ENCODE measurements at places on chromosomes 5 and 9. TPM values are rescaled to one million over a fixed set of nuclear protein-coding genes. Genes with fewer than 3 reads are reported as not detected.
A peak's percentile ranks its signal among the peaks of the same experiment; 100 is the strongest.

- no peaks in the 10 kb centered on the region for H3K27me3 ChIP-seq
- H3K36me3 ChIP-seq = peaks cover 44% of the 10 kb centered on the region
These were observed 58.6 kb downstream of the PCDHGC5 start for GRCh38 chr5:141547488-141547887.

GRCh38 chr9:112487799-112488340 lies 1.2 kb downstream of the KIAA1958 start:
- no peaks in the 10 kb centered on the region for H3K36me3 ChIP-seq
- H3K27me3 ChIP-seq = no peaks in the 10 kb centered on the region
- DNase-seq = no peak

GRCh38 chr5:163670036-163670435 lies 164.6 kb downstream of the MAT2B start:
- no peaks in the 10 kb centered on the region for H3K36me3 ChIP-seq
- no peak overlapping the region for H3K4me3 ChIP-seq
- H3K4me1 ChIP-seq = no peaks in the 10 kb centered on the region
- H3K27ac ChIP-seq = no peak overlapping the region
- DNase-seq = no peak

GRCh38 chr5:137218896-137219295 lies 280.2 kb downstream of the SPOCK1 start:
- H3K27me3 ChIP-seq = no peaks in the 10 kb centered on the region
- H3K4me1 ChIP-seq = no peaks in the 10 kb centered on the region

GRCh38 chr9:134685784-134686183 lies 44.2 kb downstream of the COL5A1 start:
- H3K27me3 ChIP-seq = no peaks in the 10 kb centered on the region
- H3K4me1 ChIP-seq = peaks cover 9% of the 10 kb centered on the region
- H3K27ac ChIP-seq = no peak overlapping the region
- no peak overlapping the region for H3K4me3 ChIP-seq
- H3K36me3 ChIP-seq = no peaks in the 10 kb centered on the region
- DNase-seq = no peak

- no peak overlapping the region for H3K27ac ChIP-seq
- no peaks in the 10 kb centered on the region for H3K4me1 ChIP-seq
- no peaks in the 10 kb centered on the region for H3K27me3 ChIP-seq
- DNase-seq = no peak
- H3K4me3 ChIP-seq = no peak overlapping the region
These were observed 187.1 kb downstream of the ARHGEF28 start for GRCh38 chr5:73812962-73813588.

DNA sequence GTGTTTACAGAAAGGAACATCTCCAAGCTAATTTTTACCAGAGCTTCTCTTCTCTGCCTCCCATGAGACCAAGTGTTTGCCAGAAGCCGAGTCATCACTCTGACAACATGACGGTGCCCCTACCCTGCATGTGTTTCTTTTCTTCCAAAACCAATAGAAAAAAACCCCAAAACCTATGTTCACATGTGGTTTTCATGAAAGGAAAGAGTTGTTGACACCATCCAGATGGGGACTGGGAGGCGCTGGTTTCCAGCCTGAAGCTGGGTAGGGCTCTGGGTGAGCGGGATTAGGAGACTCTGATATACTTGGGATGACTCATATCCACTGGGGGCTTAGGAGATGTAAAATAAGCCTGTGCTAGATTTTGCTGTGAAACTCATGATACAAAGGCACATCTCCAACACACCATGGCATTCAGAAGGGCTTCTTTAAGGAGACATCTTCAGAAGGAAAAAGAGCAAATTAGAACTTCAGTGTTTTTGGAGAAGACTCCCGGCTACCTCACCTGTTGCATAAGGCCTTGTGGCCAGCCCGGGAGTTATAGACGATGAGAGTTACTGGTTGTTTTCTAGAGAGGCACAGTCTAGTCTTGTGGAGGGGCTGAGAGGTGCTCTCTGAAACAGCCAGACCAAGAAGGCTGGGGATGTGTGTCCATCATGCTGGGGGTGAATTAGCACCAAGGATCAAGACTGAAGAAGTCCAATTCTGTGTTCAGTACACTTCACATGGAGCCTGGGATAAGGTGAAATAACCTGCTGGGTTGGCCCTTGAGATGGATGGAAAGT lies 108.9 kb upstream of the LHFPL2 start:
- no peak overlapping the region for H3K27ac ChIP-seq
- H3K36me3 ChIP-seq = no peaks in the 10 kb centered on the region
- no peak overlapping the region for H3K4me3 ChIP-seq

DNA sequence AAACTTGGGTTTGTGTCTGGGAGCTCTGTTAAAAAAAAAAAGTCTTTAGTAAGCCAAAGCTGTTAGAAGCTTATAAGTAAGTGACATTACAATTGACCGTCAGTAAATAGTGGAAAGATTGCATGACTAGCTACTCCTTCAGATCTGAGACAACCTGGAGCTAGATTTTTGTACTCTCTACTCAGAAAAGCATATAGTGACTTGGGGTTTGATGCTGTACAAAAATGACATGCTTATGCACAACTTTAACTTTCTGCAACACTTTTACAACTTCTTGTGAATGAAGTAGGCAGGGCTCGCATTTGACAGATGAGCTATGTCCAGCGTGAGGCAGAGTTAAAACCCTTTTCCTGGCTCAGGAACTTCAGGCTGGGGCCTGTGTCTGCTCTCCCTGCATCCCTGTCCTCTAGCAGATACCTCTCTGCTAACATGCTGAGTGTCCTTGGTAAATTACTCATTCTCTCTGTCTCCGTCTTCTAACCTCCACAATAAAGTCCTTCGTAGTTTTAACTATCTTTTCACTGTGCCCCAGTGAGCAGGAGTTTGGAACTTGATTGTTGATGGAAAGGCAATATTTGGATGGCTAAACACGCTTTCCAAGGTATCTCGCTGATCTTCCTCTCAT lies 471 bp upstream of the GHR start:
- no peaks in the 10 kb centered on the region for H3K27me3 ChIP-seq
- H3K4me3 ChIP-seq = no peak overlapping the region
- peaks cover 32% of the 10 kb centered on the region for H3K4me1 ChIP-seq
- peak overlapping the region; percentile 51 for H3K27ac ChIP-seq

DNA sequence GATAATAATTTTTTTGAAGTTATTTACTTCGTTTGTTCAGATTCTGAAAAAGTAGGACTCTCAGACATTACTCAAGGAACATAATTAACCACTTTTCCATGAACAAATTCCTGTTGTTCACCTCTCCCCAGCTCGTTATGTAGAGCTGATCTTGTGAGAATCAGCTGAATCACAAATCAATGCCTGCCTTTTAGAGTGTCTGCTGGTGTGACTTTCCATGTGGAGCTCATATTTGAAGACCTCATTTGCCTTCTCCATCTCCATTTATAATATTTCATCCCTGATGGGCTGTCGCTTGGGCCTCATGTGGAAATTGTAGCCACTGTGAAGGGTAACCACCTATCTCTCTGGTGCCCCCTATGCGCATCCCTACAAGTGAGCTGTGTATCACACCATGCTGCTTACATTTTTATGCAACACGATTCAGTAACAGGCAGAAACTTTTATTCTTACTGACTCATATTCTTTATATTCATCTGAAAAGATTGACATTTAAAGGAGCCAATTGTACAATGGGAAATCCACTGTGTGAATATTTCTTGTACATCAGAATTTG lies 111.3 kb downstream of the STK32A start:
- H3K36me3 ChIP-seq = no peaks in the 10 kb centered on the region
- no peaks in the 10 kb centered on the region for H3K4me1 ChIP-seq
- H3K27me3 ChIP-seq = no peaks in the 10 kb centered on the region
- no peak overlapping the region for H3K4me3 ChIP-seq
- no peak overlapping the region for H3K27ac ChIP-seq

DNA sequence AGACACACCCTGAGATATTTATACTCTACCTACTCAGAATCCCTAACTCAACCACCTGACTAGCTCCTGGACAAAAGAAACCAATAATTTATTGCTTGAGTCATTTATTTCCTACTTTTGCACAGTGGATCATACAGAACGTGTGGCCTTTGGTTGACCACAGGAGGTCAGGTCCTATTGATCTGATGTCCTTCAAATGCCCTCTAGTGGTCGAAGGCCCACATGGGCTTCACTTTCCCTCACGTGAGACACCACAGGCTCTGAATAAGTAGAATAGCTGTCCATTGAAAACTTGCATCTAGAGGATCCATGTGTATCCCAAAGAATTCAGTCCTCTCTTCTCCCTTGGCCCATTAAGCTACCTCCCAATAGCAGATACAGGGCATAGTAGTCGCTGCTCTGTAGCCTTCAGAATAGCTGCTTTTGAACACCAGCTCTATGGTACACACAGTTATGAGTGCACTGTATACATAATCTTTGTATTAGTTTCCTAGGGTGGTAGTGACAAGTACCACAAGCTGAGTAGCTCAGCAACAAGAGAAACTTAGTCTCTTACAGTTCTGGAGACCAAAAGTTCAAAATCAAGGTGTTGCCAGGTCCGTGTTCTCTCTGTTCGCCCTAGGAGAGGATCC lies 177.6 kb upstream of the SMARCA2 start:
- peaks cover 4% of the 10 kb centered on the region for H3K27me3 ChIP-seq
- no peak overlapping the region for H3K27ac ChIP-seq
- no peaks in the 10 kb centered on the region for H3K36me3 ChIP-seq
- H3K4me3 ChIP-seq = no peak overlapping the region
- DNase-seq = no peak
- no peaks in the 10 kb centered on the region for H3K4me1 ChIP-seq

GRCh38 chr9:120787933-120788332 lies 5.3 kb downstream of the FBXW2 start:
- no peak overlapping the region for H3K4me3 ChIP-seq
- no peak overlapping the region for H3K27ac ChIP-seq
- H3K36me3 ChIP-seq = peaks cover 3% of the 10 kb centered on the region

DNA sequence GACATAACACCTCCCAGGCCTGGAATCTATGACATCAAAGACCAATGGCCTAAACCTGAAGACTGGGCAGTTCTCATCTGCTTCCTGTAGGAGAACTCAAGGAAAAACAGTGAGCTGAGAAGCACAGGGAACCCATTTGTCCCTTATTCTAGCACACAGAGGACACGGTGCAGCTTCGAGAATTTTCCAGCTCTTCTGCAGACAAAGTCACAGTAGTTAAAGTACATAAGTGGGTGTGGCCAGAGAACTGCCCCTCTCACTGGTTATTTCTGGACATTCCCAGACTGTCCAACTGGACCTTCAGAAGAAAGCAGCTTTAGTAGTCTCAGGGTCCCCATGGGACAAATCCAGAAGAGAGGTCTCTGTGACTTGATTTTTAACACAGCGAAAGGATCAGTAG lies 114.6 kb downstream of the KLHL3 start:
- peaks cover 68% of the 10 kb centered on the region for H3K4me1 ChIP-seq
- DNase-seq = no peak
- no peaks in the 10 kb centered on the region for H3K36me3 ChIP-seq
- H3K27ac ChIP-seq = peak overlapping the region; percentile 88

DNA sequence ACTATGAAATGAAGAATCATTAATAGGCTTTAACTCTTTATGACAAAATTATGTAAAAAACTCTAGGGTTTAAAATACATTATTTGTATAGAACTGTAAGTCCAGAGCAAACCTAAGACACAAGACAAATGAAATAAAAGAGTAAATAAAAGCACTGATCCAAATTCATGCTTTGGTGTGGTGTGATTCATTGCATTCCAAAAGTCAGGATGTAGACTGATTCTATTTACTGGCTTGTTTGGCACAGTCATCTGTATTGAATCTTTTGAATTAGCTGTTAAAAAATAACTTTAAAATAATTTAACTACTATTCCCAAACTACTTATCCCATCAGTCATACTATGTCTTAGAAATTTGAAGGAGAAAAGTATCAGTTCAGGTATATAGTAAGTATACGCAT lies 31.1 kb downstream of the IL4 start:
- H3K36me3 ChIP-seq = peaks cover 69% of the 10 kb centered on the region
- no peak overlapping the region for H3K4me3 ChIP-seq
- no peak overlapping the region for H3K27ac ChIP-seq
- no peak for DNase-seq
- no peaks in the 10 kb centered on the region for H3K27me3 ChIP-seq

- no peak overlapping the region for H3K4me3 ChIP-seq
- no peaks in the 10 kb centered on the region for H3K36me3 ChIP-seq
- H3K27me3 ChIP-seq = no peaks in the 10 kb centered on the region
These were observed 58.4 kb upstream of the SH3GL2 start for GRCh38 chr9:17520268-17521064.

- H3K27ac ChIP-seq = no peak overlapping the region
- H3K27me3 ChIP-seq = no peaks in the 10 kb centered on the region
- H3K36me3 ChIP-seq = no peaks in the 10 kb centered on the region
- H3K4me3 ChIP-seq = no peak overlapping the region
- no peaks in the 10 kb centered on the region for H3K4me1 ChIP-seq
These were observed 294.8 kb upstream of the KIF2A start for GRCh38 chr5:62011089-62011664.

DNA sequence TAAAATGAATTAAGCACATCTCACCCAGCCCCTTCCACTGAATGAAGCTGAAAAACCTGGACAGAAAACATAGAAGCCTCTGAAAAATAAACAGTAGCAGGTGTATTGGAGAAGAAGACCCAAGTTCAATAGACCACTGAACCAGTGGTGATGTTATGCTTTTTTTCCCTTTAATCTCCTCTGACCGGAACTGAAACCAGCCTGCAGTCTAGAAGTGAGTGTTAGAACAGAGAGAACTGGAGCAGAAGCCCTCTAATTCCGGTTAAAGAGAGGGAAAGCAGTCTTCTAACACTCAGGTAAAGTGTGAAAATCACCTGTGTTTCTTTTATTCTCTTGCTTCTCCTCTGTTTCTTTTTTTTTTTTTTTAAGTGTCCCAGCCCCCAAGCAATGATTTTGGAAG lies 83.5 kb upstream of the CCL21 start:
- H3K4me1 ChIP-seq = no peaks in the 10 kb centered on the region
- peaks cover 4% of the 10 kb centered on the region for H3K27me3 ChIP-seq
- no peak for DNase-seq

- no peaks in the 10 kb centered on the region for H3K36me3 ChIP-seq
- DNase-seq = no peak
- H3K4me1 ChIP-seq = no peaks in the 10 kb centered on the region
- no peak overlapping the region for H3K4me3 ChIP-seq
- peaks cover 18% of the 10 kb centered on the region for H3K27me3 ChIP-seq
These were observed 6.0 kb upstream of the SLC9A3 start for GRCh38 chr5:530001-530955.

- peaks cover 11% of the 10 kb centered on the region for H3K4me1 ChIP-seq
- H3K27ac ChIP-seq = no peak overlapping the region
- DNase-seq = no peak
- no peak overlapping the region for H3K4me3 ChIP-seq
These were observed 101.9 kb downstream of the RPS23 start for GRCh38 chr5:82176115-82176814.

- no peaks in the 10 kb centered on the region for H3K27me3 ChIP-seq
- no peaks in the 10 kb centered on the region for H3K36me3 ChIP-seq
- DNase-seq = peak; percentile 93
- H3K4me3 ChIP-seq = peak overlapping the region; percentile 67
These were observed 500 bp upstream of the GNAQ start for GRCh38 chr9:78031893-78032729.

- no peaks in the 10 kb centered on the region for H3K27me3 ChIP-seq
- no peaks in the 10 kb centered on the region for H3K36me3 ChIP-seq
- no peak for DNase-seq
- H3K4me3 ChIP-seq = no peak overlapping the region
- H3K4me1 ChIP-seq = no peaks in the 10 kb centered on the region
- H3K27ac ChIP-seq = no peak overlapping the region
These were observed 71.8 kb downstream of the ZNF618 start for GRCh38 chr9:113947941-113948340.

Gene FAM169A
- 1.2 TPM for polyA plus RNA-seq

Gene PCDHGB1
- 7.2 TPM for polyA plus RNA-seq

Gene SLC6A19
- polyA plus RNA-seq = not detected

Gene HOMER1
- 4.7 TPM for polyA plus RNA-seq

Data from heart right ventricle (tissue), 16 donors.